ENCODE measurements at places on chromosomes 7 and 10.

DNA sequence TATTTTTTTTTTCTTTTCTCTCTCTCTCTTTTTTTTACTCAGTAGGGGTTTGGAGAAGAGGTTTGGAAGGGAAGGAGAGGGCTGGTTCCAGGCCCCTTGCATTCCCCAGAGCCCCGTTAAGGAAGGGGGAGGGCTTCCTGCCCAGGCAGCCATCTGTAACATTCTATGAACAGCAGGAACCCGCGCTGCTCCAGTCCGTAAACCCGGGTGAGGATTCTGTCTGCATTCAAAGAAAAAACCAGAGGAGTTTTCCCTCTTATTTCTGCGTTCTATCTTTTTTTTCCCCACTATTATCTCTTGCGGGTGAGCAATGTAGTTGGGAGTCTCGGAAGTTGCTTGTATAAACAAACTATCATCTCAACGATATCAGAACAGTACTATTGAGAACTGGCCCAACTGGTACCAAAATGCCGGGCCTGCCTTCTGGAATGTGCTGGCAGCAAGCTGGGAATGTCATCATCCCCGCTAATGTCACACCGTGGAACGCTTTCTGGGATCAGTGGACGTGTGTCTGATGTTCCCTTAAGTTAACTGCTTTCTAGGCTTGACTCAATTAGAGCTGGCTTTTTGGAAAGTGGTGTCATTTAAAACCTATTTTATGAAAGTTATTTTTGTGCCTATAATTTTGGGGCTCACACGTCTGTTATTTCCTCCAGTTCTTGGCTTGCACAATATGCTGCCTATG lies 153.1 kb upstream of the MEOX2 start:
- DNase-seq = peak; percentile 90

DNA sequence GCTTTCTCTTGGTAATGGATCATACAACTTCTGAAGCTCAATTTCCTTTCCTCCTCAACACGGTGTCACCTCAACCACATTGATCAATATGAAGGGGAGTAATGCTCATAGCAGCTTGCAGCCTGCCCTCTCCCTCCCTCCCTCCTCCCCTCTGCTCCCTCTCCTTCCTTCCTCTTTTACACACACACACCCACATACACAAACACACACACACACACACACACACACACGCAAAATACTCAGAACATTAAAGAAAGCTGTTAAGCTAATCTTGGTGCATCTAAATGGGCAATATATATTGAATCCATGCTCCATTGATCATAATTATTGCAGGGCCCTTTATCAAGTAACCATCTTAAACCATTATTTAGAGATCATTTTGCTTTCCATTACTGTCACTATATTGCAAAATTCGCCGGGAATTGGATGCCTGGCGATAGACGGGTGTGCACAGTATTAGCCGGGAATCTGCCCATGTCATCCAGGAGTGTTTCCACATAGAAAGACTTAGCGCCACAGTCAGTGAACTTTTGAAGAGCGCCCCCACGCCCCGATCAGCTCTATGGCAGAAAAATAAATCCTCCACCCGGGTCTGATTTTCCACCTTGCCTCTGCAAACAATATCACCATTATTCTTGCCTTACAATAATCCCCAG lies 122.0 kb downstream of the PRLHR start:
- DNase-seq = no peak

- DNase-seq = no peak
Observed at GRCh38 chr7:70703785-70704184, 428.2 kb upstream of the GALNT17 start.

GRCh38 chr10:28326516-28327490 lies 23.9 kb upstream of the MPP7 start:
- DNase-seq = peak; percentile 76

All from femur (tissue), 1 donor.